ENCODE measurements at places on chromosomes 13 and 19.

GRCh38 chr19:27745978-27746542 is 1466.9 kb downstream of the UQCRFS1 start:
- no peak for DNase-seq

DNA sequence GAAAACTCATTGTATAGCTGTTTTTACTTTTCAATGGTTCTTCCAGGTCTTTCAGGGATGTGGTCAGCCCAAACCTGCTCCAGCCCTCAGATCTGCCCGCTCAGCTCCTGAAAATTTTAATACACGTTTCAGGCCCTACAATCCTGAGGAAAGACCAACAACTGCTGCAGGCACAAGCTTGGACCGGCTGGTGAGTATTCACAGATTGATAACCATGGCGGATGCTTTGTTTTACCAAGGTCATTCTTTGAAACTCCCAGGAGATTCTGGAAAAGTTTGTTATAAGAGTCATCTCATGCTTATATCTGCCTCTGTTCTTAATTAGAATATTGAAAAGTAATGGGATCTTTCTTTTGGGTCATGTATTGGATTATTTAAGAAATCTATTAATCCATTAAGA is 173.5 kb downstream of the DCT start:
- DNase-seq = no peak

GRCh38 chr19:49301165-49301865 is 23.7 kb downstream of the SLC6A16 start:
- peak; percentile 64 for DNase-seq

GRCh38 chr19:49570138-49570856 is 10.1 kb downstream of the NOSIP start:
- DNase-seq = no peak

DNA sequence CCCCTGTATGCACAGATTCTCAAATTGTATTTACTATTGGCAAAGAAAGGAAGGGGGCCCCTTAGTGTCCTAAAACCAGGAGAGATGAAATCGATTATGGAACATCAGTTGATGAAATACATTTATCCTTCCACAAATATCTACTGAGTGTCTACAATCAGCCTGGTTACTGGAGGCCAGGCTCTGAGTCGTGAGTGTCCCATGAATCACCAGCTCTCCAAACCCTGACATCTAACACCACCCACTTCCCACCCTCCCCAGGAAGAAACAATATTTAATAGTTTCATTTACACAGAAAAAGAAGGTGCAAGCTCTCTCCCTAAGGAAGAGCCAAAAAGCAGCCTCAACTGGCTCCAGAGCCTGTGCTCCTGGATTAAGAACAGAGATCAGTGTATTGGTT is 25.2 kb downstream of the KCTD15 start:
- DNase-seq = no peak

DNA sequence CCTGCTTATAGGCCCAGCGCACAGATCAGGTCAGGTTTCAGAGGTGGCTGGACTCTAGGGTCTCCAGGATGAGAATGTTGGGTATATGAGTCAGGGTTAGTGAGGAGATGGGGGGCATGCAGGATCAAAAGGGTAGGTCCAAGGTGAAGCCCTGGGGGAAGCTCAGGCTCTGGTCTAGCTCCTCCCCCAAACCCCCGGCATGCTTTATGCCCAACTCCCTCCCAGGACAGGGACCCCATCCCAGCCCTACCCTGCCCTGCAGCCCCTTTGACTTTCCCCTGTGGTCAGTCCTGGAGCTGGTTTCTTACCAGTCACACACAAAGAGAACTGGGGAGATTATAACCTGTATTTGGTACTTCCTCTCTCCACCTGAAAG is 9.8 kb upstream of the CEACAM18 start:
- DNase-seq = no peak

DNA sequence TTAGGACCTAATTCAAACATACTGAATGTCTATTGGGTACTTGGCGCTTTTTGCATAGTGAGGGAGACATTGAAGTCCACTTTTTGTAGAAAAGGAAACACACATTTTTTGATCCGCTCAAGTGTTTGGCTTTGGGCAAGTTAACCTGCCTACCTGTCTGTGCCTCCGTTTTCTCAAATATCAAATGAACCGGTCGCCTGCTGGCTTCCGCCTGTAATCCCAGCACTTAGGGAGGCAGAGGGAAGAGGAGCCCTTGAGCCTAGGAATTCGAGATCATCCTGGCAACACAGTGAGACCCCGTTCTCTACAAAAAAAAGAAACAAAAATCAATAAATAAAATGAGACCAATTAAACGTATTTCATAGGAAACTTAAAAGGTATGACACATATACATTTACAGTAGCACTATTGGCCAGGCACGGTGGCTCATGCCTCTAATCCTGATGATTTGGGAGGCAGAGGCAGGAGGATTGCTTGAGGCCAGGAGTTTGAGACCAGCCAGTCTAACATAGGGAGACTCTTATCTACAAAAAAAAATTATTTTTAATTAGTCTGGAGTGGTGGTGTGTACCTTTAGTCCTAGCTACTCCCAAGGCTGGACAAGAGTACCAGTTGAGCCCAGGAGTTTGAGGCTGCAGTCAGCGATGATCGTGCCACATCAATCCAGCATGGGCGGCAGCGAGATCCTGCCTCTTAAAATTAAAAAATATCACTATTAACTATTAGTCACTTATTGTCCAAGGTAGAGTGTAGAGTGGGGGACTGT is 1.3 kb downstream of the RAD23A start:
- DNase-seq = no peak

DNA sequence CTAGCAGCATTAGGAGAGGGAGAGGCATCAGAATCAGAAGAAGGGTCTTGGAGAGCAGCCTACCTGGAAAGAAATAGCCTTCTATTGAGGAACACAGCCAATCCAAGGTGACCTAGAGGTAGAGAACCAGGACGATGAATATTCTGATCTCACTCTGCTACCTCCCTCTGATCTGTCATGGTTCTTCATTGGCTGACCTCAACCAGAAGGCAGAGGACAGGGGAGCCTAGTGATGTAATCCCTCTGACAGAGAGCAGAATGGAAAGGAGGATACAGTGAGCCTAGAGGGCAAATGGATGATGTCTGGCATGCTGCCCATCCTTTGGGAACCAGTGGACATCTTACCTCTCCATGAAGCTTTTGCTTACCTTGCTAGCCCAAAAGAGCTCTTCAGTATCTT is 3.6 kb downstream of the ZNF507 start:
- DNase-seq = no peak

- DNase-seq = no peak
These were observed 56.9 kb upstream of the GTF2F2 start for GRCh38 chr13:45063261-45063860.

GRCh38 chr13:59494151-59494550 is 669.6 kb downstream of the DIAPH3 start:
- no peak for DNase-seq

GRCh38 chr19:49639401-49640112 is 386 bp downstream of the RRAS start:
- DNase-seq = no peak

DNA sequence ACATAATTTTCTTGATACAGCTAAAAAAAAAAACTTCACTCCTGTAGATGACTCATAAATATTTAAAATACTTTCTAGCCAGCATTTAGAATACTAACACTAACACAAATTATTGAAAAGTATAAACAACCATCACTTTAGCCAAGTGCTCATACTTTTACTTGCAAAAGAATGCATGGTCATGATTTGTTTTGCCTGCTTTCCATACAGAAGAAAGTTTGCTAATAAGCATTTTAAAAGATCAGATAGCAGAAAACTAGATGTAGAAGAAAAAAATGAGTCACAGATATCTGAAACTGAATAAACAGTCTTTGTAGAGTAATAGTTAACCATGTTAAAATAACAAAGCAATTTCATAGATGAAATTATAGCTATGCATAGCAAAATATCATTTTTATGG is 2280.4 kb upstream of the PCDH20 start:
- DNase-seq = no peak

DNA sequence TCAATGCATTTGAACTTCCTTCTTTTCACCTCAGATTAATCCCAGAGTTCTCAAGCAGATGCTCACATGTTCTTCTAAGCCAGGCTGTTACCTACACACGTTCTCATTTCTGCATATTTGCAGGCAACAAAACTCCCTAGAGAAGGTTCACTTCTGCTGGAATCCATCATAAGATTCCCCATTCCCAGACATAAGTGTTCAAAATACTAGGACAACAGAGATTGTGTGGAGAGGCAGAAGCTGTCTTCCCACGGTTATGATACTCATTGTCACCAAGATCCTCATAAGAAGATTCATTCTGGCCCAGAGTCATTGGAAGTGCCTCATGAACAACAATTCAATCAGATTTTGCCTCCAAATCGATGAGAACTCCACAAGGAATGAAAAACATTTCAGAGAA is 931.6 kb upstream of the MIR17HG start:
- DNase-seq = no peak

GRCh38 chr13:40550130-40550529 is 116.3 kb downstream of the FOXO1 start:
- no peak for DNase-seq

- DNase-seq = no peak
These were observed 140.4 kb downstream of the COL4A1 start for GRCh38 chr13:110166598-110166997.

- DNase-seq = no peak
These were observed 1040.2 kb downstream of the PCDH9 start for GRCh38 chr13:66189986-66190385.

- no peak for DNase-seq
These were observed 16.8 kb downstream of the CEBPG start for GRCh38 chr19:33390101-33390907.

- DNase-seq = no peak
These were observed 920.9 kb downstream of the SLITRK5 start for GRCh38 chr13:88592105-88592504.

- DNase-seq = no peak
These were observed 418.7 kb upstream of the NBEA start for GRCh38 chr13:34523406-34523805.

GRCh38 chr19:2083174-2083854 is 12.8 kb downstream of the MOB3A start:
- peak; percentile 72 for DNase-seq

DNA sequence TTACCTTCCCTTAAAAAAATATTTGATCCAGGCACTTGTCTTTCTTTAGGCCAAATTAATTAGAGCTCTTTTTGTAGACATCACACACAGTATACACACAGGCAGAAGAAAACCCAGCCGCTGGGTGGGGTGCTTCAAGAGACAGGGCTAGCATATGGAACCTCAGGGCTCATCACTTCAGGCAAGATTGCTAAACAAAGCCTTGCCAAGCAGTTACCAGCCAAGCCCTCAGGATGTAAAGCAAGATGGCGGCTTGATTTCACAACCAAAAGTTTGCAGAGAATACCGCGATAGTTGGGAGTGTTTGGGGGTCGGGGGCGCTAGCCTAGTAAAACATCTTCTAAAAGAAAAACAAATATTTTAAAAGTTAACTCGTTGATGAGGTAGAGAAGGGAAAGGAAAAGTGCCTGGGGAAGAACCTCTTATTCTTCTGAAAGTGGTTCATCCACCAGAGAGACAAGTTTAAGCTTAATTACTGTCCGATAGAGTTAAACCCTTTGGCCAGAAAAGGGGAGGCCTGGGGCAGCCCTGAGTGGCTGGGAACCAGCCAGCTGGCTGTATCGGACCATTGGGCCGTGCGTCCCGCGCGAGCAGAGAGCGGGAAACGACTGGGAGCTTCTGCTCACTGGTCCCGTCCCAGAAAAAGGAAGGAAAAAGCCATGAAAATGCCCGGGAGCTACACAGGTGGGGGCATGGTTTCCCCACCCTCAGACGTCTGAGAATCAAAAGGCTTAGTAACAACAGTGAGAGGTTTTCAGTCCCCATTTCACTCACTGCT is 254.9 kb upstream of the PCDH20 start:
- no peak for DNase-seq
